ENCODE measurements at places on chromosomes 7 and 10.

GRCh38 chr7:127245607-127246006 is 7.1 kb downstream of the GRM8 start:
- no peak for DNase-seq

GRCh38 chr10:130377986-130378540 is 241.9 kb downstream of the GLRX3 start:
- DNase-seq: no peak

- DNase-seq: no peak
Measured at GRCh38 chr7:68279827-68280400, 1283.3 kb downstream of the TYW1 start.

DNA sequence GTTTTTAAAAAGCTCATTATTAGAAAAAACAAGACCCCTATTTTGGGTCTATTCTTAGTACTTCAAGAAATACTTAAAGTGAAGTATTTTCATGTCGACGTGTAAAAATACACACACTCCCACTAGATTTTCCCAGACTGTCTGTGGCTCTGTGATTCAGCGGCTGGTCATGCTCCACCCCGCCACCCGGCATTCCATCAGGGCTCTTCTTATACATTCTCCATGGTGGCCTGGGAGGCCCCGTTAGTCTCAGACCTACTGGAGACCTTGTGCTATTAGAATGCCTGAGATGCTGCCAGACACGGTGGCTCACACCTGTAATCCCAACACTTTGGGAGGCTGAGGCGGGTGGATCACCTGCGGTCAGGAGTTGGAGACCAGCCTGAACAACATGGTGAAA is 13.1 kb downstream of the TECPR1 start:
- DNase-seq: no peak

DNA sequence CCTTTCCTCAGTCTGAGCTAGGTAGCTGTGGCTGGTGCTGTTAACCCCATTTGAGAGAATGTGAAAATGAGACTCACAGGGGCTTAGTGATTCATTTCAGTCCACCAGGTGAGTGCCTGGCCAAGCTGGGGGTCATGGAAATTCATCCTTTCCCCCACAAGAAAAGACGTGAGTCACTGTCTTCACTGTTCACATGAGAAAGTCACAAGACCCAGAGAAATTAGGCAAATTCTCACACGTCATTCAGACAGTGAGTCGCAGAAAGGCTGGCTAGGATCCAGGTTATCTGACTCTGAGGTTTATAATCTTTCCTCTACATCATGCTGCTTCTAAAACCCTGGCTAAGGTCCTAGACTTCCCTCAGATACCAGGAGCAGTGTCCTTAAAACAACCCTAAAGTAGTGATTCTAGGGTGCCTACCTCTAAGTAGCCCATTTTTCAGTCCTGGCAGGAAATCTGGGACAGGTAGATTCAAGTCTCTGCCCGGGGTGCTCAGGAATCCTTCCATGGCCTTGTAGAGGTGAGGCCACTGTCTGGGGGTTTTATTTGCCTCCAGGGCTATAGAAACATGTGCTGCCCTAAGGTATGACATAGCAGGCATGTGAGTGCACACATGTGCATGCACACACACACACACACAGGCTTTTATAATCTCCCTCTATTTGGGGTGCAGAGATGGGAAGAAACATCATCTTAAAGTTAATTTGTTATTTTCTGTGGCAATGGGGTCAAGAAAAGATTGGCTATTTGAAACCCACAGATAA is 427.9 kb upstream of the CELF2 start:
- no peak for DNase-seq

- DNase-seq: no peak
Measured at GRCh38 chr7:64886956-64887545, 16.0 kb upstream of the ZNF273 start.

DNA sequence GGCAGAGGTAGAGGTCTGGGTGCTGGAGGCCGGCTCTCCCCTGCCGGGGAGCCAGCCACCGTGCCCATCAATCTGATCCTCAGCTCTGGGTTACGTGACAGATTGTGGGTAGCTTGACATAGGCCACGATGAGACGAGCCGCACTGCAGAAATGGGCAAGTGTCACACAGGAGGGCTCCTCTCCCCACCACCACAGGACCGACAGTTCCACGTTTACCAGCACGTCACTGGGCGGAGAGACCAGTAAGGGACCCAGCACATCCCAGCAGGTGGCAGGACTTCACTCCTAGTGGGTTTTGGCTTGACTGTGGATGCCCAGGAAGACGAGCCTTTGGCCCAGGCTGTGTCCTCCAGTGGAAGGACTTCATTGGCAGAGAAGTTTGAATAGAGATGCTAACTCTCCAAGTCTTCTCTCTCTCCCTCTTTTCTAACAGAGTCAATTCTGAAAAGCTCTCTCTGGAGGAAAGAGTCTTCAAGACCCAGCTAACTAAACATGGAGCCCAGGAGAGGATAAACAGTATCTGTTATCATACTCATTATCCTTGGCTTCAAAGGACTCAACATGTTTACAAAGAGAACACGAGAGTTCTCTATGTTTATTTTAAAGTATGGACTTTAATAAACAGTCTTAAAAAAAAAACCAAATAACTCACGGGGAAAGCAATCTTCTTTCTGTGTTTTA is 129.3 kb upstream of the JCAD start:
- no peak for DNase-seq

DNA sequence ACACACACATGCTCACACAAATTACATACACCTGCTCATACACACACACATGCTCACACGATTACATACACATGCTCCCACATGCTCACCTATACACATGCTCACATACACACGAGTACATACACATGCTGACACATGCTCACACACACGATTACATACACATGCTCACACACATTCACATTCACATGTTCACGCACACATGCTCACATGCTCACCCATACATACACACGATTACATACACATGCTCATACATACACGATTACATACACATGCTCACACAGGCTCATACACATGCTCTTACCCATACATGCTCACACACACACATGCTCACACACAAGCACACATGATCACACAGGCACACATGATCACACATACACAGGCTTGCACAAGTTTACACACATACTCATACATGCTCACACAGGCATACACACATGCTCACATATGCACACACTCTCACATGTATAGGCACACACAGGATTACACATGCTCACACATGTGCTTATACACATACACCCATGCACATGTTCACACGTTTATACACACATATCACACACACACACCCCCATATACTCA is 118.5 kb downstream of the PAXIP1 start:
- no peak for DNase-seq

- DNase-seq: no peak
Measured at GRCh38 chr10:119051775-119052174, 22.3 kb downstream of the NANOS1 start.

- no peak for DNase-seq
Measured at GRCh38 chr10:17443707-17444387, 10.5 kb downstream of the ST8SIA6 start.

DNA sequence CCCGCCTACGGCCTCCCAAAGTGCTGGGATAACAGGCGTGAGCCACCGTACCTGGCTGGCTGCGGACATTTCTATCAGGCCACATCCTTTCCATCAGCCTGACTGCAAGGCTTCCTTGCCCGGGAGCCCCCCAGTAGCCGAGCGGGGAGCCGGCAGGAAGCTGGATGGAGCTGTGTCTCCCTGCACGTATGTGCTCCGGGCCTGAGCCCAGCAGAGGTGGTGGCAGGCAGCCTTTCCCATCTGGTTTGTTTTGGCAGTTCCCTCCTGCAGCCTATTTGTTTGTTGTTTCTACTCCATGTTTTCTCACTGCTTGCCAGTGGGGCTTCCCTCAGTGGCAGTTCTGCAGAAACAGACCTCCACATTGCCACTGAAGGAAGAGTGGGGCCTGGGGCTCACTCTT is 5.4 kb downstream of the POP7 start:
- DNase-seq: no peak

DNA sequence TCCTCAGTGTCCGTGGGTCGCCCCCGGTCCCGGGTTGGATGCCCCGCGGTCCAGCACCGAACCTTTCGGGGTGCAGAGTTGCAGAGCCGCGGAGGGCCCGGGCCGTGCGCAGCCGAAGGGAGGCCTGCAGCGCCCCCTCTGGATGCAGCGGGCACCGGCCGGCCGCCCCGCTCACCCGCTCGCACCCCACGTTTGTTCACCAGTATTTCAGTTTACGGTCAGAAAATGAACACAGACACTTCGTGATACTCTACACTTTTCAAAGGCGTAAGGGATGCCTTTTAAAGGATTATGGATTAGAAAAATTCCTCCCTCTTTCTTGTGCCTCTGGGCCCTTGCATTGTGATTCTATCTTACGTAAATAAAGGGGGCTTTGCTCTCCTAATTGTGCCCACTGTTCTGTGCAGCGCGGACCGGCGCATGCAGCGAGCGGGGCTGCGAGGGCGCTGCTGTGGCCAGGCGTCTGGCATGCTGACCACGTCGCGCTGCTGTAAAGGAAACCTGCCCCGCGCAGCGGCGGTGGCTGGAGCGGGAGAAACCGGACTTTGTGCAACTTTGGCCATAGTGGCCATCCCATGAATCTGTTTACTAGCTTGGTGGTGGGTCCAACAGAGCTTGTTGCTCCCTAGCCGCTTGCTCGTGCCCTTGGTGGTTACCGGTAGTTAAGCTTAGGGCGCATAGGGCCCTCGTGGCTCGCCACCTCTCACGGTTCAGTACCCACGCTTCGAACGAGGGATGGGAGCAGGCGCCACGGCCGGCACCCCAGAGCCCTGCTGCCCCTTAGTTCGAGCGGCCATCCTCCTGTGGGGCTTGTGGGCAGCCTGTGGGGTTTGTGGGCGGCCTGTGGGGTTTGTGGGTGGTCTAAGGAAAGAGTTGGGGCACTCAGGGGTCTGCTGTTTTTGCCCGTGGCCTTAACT is 739 bp upstream of the MEST start:
- no peak for DNase-seq

DNA sequence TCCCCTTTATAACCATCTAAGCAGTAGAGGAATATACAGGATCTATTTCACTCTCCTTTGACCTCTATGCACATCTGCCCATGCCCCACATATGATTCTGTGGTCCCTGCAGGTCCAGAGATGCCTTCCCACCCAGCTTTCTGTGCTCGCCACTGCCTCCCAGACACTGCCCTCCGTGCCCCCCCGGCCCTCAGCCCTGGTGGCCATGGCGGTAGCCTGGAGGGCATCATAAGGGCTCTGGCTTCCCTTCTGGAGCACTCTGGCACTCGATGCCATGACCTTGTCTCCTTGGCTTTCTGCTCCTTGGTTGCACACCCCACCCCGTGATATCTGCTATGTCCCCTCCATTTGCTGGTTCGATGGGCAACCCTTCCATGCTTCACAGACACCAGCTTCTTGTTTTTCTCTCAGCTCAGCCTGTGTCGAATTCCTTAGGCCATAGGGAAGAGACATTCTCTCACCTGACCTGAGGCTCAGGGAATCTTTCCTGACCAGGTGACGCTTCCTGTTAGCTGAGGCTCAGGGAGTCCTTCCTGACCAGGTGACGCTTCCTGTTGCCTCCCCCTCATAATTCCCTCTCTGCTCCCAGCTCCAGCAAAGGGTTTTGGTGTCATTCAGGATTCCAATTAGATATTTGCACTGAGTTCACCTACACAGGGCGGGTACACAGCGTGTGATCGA is 100.4 kb upstream of the GLI3 start:
- DNase-seq: no peak

DNA sequence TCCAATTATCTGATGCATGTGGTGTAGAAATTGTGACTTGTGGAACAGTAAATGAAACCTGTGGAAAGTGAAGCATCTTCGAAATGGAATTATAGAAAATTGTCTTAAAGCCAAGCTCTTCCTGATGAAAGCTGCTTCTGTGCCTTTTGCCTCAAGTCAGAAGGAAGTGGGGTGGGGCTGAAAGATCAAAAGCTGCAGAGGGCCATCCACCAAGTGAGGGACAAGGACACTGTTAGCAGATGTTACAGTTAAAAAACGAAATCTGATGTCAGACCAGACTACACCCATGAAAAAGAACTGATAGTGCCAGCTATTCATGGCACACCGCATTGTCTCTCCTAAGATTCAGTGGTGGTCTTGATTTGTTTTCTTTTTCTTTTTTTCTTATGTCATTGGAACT is 23.8 kb upstream of the WASL start:
- no peak for DNase-seq

DNA sequence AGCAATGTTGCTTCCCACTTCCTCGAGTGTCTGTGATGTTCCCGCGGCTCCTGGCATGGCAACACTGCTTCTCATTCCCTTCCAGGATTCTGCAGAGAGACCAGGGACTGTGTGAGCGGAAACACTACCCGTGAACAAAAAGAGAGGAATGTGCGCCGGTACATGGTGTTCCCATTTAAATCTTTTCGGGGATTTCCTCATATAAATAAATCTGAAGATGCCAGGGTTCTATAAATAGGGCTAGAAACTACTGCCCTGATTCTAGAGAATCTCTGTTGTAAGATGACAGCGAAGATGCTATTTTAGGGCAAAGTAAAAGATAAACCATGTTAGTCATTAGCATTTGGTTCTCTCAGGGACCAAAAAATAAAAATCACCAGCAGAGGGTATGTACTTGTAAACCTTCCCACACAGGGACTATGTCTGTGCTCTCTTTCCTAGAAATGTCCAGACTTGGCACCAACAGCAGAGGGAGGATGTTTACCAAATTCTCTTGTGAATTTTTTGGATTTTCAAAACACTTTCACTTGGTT is 92.2 kb upstream of the DDC start:
- no peak for DNase-seq

DNA sequence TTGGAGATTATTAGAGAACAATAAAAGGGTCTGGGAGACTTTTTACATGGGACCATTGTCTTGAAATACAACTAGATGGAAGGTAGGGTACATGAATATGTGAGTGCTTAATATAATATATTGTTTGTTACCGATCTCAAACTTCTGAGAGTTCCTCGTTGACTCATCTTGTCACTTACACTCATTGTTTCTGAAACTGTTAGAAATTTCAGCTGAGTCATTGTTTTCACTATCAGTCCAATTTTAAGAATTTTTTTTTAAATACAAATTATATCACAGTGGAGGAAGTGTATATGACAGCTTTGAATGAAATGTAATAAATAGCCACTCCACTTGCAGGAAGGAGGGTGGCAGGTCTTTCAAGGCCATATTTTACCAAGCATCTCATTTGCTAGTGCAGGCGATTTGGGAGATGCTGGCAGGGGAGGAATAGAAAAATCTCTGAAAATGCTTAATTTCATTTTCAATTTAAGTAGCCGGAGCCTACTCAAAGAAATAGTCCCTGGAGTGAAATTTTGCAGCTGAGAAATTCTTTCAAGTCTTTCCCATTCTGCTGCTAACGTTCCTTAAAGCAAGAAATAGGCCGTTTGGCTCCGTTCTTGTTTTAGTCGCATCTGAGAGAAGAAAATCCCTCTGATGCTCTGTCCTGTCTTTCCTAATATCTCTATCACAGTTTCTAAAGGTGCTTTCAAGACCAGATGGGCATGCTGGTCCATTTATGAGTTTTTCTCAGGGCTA is 1404.2 kb upstream of the CELF2 start:
- DNase-seq: no peak

- no peak for DNase-seq
Measured at GRCh38 chr7:38773430-38773829, 135.6 kb downstream of the VPS41 start.

GRCh38 chr7:41862261-41862660 is 159.4 kb upstream of the INHBA start:
- no peak for DNase-seq
